Activated CD4-positive, alpha-beta T cell treated with anti-CD3 and anti-CD28 coated beads, Interleukin-2, amount 50 U/mL, for 24 hours (primary cell): ENCODE measurements at places on chromosomes 13 and 19.

GRCh38 chr19:45883586-45883880, 2.4 kb downstream of the IRF2BP1 start:
- no peak for DNase-seq

DNA sequence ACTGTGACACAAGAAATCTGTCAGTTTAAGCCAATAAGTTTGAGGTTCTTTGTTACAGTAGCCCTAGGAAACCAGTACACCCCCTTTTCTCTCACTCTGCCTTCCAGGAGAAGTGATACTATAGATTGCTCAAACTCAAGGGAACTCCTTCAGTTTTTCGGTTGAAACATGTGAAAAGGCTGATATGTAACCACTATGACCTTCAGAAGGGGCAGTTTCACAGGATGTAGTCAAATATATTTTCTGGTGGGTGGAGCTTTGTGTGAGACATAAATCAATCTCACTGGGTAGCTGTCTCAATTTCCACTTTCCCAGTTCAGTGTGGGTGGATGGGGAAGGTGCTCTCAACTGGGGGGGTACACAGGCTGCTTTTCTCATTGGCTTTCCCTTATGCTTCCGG, 41.7 kb downstream of the HTR2A start:
- no peak for DNase-seq

GRCh38 chr13:105184201-105184600, 1351.3 kb downstream of the EFNB2 start:
- no peak for DNase-seq

DNA sequence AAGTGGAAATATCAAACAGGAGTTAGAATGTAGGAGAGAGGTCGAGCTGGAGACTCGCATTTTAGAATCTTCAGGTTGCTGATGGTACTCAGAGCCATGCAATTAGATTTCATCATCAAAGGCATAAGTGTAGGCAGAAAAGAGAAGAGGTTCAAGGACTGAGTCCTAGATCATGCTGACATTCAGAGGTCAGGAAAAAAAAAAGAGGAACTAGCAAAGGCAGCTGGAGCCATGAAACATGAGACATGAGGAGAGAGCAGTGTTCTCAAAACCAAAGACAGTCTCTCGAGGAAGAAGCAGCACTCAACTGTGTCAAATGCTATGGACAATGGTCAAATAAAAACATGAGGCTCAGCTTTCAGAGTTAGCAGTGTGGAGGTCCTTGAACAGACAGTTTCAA, 12.4 kb upstream of the TPP2 start:
- no peak for DNase-seq

DNA sequence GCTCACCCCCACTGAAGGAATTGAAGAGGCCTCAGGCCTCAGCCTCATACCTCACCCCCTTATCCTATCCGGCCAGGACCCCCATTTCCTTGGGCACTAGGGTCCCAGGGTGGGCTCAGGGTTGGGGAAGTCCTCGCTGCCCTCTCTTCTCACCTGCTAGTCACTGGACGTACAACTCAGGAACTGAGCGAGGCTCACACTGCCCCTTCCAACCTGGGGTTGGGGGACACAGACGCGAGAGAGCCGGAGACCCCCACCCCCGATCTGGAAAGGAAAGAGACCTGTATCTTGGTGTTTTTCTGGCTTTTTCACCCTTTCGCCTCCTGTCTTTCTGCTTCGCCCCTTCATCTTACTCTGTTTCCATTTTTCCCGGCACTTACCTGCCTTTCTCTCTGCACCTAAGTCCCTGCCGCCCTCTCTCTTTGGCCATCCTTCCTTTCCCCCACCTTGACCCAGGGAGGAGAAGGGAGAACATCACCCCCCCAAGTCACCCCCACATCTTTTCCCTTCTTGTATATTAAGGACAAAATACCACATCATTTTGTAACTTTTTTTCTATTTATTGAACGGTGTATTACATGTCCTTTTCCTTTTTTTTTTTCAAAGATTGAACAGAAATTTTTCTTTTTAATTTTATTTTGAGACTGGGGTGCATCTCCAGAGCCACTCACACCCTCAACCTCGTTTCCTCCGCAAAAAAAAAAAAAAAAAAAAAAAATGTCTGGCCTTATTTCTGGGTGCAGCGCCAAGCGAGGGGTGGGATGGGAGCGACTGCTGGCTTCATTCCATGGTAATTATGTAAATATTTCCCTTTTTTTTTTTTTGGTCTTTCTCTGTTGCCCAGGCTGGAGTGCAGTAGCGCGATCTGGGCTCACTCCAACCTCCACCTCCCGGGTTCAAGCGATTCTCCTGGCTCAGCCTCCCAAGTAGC, 36.6 kb downstream of the ZSWIM4 start:
- no peak for DNase-seq

DNA sequence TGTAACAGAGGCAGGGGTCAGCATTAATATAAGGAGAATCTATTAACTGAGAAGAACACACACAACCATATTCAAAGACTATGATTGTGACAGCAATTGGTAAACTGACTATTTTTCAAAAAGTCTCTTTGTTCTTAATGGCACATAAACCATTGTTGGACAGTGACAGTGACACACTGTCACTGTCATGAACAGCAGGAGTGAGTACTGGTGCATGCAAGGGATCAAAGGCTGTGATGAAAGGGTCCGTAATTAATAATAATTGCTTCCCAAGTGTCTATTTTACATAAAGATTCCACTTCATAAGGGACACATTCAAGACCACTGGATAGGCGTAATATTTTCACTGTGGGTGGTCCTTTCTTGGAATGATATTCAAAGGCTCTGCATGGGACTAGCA, 50.7 kb downstream of the LHFPL6 start:
- no peak for DNase-seq

GRCh38 chr13:75353781-75354193, 128.2 kb downstream of the TBC1D4 start:
- DNase-seq: no peak

DNA sequence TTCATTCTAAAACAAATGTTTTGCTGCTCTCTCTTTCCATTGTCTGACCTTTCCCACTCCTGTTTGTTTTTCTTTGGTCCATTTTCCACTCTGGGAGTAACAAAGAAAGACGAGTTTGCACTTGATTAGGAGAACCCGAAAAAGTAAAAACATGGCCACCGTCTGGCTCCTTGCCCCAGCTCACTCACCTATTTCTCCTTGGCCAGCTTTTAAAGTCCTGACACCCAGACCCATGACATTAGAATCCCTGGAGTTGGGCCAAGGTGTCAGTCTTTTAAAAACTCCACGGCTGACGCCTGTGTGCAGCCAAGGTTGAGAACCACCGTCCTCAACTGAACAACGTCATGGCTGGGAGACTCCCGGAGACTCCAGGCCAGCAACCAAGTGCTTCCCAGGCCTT, 63.6 kb upstream of the FLT1 start:
- no peak for DNase-seq
